Suppressor macrophage (primary cell): ENCODE measurements at places on chromosomes 4 and X.
A peak's percentile ranks its signal among the peaks of the same experiment; 100 is the strongest.

GRCh38 chrX:41881166-41881565 lies 42.2 kb downstream of the CASK start:
- DNase-seq, result no peak

DNA sequence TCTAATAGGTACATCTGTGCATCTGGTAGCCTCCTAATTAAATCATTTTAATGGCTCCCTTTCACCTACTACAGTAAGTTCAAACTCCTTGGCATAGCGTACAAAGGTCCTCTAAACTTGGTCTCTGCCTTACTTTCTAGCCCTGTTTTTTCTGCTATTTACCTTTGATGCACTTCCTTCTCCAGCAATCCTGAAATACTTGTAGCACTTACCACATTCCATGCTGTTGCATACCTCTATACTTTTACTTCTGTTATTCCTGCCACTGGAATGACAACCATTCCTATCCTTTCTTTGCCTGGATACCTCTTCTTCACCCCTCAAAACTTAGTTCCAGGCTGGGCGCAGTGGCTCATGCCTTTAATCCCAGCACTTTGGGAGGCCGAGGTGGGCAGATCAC lies 56.6 kb upstream of the LHFPL1 start:
- no peak for DNase-seq

GRCh38 chr4:164615964-164616363 lies 138.0 kb upstream of the SMIM31 start:
- no peak for DNase-seq

- peak; percentile 93 for DNase-seq
Measured at GRCh38 chr4:146105464-146105863, 70.1 kb upstream of the LSM6 start.
